ENCODE measurements at places on chromosomes 2 and 18. TPM values are rescaled to one million over a fixed set of nuclear protein-coding genes. Genes with fewer than 3 reads are reported as not detected.

DNA sequence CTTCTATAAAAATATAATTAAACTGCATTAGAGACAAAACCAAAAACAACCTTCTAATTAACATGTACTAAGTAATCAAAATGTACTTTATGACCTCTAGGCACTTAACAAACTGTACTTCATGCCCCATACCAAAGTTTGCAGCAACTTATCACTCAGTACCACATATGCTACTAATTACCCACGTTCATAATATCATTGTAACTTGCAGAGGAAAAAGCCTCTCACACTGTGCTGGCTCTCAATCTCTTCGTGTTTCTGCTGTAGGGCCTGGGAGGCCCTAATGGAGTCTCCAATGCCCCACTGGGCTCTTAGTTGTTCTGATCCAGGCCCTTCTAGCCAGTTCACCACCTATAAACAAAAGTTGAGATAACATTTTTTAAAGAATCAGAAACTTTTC is 82.1 kb upstream of the CCDC141 start:
- no peaks in the 10 kb centered on the region for H3K27me3 ChIP-seq
- no peak for DNase-seq
- H3K27ac ChIP-seq: no peak overlapping the region
- no peaks in the 10 kb centered on the region for H3K4me1 ChIP-seq
- H3K4me3 ChIP-seq: no peak overlapping the region

DNA sequence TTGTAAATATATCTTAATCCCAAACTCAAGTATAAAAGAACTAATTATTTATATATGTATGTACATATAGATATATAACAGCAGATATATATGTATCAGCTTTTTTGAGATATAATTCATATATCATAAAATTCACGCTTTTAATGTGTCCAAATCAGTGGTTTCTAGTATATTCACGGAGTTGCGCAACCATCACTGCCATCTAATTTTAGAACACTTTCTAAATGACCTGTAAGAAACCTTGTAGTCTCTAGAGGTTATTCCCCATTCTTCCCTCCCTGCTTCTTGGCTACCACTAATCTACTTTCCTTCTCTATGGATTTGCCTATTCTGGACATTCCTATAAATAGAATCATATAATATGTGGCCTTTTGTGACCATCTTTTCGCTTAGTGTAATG is 163.5 kb upstream of the TCF4 start:
- no peaks in the 10 kb centered on the region for H3K27me3 ChIP-seq
- no peak for DNase-seq
- no peak overlapping the region for H3K27ac ChIP-seq
- no peak overlapping the region for H3K4me3 ChIP-seq
- H3K36me3 ChIP-seq: no peaks in the 10 kb centered on the region

GRCh38 chr2:9802576-9802993 is 40.7 kb upstream of the TAF1B start:
- DNase-seq: peak; percentile 42
- no peaks in the 10 kb centered on the region for H3K27me3 ChIP-seq
- H3K36me3 ChIP-seq: no peaks in the 10 kb centered on the region
- H3K27ac ChIP-seq: peak overlapping the region; percentile 81

DNA sequence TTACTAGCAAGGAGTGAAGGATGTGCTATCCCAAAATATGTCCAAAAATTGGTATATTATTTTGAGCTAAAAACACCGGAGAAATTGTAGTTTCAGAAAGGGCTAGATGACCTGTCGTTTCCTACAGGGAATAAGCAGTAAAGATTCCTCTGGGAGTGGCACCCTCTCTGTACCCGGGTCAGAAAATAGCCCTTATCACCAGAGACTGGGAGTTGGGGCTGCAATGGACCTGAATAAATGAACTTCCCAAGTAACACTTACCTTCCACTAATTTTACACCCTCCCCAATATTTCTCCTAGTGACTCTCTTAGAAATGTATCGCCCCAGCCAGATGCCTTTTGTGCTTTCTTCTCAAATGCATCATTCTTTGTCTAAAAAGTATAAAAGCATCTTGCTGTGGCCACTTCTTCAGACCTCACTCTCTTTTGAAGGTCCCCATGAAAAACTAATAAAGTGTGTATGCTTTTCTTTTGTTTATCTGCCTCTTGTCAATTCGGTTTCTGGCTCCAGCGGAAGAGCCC is 734 bp upstream of the RMC1 start:
- no peak for DNase-seq
- H3K27ac ChIP-seq: peak overlapping the region; percentile 54
- peaks cover 11% of the 10 kb centered on the region for H3K4me1 ChIP-seq
- no peaks in the 10 kb centered on the region for H3K27me3 ChIP-seq
- H3K36me3 ChIP-seq: peaks cover 14% of the 10 kb centered on the region
- peak overlapping the region; percentile 85 for H3K4me3 ChIP-seq

GRCh38 chr2:120669121-120669952 is 66.3 kb upstream of the GLI2 start:
- peaks cover 9% of the 10 kb centered on the region for H3K4me1 ChIP-seq
- no peak overlapping the region for H3K27ac ChIP-seq
- H3K27me3 ChIP-seq: no peaks in the 10 kb centered on the region
- no peaks in the 10 kb centered on the region for H3K36me3 ChIP-seq
- peak; percentile 25 for DNase-seq

DNA sequence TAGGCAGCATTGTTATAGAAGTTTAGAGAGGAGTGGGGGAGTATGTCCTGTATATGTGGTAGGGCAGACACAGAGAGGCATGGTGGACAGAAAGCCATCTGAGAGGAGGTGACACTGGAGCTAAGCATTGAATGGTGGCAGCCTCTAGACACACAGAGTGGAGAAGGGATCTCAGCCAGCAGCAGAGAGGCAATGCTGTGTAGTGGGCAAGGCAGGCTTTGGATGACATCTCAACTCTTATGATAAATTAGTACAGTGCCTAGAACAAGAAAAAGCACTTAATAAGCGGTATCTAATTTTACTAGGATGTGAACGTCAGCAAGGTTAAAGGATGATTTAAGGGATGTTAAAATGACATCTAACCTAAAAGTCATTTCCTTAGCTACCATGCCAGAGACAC is 22.5 kb upstream of the CERS6 start:
- no peak overlapping the region for H3K4me3 ChIP-seq
- H3K4me1 ChIP-seq: no peaks in the 10 kb centered on the region
- no peak for DNase-seq
- H3K27me3 ChIP-seq: no peaks in the 10 kb centered on the region
- no peaks in the 10 kb centered on the region for H3K36me3 ChIP-seq

DNA sequence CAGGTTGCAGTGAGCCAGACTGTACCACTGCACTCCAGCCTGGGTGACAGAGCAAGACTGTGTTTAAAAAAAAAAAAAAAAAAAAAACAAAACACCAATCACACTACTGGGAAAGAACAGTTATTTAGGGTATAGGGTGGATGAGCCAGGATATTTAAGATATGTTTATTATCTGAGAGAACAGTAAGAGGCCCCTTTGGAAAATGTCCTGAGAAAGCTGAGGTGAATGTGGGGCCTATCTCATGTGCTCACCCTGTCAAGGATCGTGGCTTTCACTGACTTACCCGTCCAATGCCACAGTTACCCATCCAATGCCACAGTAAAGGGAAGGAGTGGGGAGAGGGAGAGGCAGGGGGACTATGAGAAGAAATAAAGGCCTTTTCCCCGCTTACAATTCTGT is 19.9 kb upstream of the ENOSF1 start:
- no peak overlapping the region for H3K4me3 ChIP-seq
- no peaks in the 10 kb centered on the region for H3K4me1 ChIP-seq
- no peak overlapping the region for H3K27ac ChIP-seq
- H3K36me3 ChIP-seq: peaks cover 14% of the 10 kb centered on the region
- DNase-seq: no peak
- no peaks in the 10 kb centered on the region for H3K27me3 ChIP-seq

DNA sequence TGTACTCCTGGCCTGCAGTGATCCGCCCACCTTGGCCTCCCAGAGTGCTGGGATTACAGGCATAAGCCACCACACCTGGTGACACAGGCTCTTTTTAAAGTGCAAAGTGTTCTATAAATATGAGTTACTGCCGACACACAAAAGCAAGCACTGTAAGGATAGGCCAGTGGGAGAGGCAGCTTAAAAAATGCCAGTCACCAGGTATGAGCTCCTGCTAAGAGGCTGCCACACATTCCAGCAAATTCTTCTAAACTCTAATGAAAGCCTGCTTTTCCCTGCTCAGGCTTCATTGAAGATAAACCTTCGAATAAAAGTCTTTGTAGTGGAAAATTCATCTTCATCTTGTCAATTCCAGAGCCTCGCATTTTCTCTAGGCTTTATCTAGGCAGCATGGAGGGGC is 203.0 kb upstream of the PID1 start:
- H3K36me3 ChIP-seq: no peaks in the 10 kb centered on the region
- H3K27me3 ChIP-seq: peaks cover 10% of the 10 kb centered on the region
- no peak overlapping the region for H3K4me3 ChIP-seq

DNA sequence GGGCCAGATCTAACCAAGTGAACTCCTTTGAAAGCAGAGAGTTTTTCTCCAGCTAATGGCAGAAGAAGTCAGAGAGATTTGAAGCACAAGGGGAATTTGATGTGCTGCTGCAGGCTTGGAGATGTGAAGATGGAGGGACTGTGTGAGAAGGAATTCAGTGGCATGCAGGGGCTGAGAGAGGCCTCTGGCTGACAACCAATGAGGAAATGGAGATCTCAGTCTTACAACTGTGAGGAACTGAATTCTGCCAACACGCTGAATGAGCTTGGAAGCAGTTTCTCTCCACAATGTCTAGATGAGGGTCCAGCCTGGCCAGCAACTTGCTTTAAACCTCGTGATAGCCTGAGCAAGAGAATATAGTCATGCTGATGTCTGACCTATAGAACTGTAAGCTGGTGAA is 224.1 kb upstream of the DPP10 start:
- no peaks in the 10 kb centered on the region for H3K27me3 ChIP-seq
- H3K4me1 ChIP-seq: no peaks in the 10 kb centered on the region
- no peaks in the 10 kb centered on the region for H3K36me3 ChIP-seq
- H3K27ac ChIP-seq: no peak overlapping the region
- no peak overlapping the region for H3K4me3 ChIP-seq

DNA sequence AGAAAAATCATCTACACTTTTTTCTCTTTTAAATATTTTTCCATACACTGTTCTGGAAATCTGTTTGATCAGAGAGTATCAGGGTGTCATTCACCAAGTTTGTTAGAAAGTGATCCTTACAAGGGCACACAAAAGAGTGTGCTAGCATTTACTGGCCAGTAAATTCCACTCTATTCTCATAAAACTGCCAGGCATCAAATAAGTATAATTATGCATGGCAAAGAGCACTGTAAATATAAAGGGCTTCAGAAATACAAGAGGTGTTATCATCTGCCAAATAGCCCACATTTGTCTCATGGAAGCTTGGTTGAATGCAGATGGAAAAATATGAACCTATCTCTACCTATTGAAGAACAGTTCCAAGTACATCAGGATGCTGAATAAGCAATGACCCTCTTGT is 847.3 kb upstream of the ACVR2A start:
- H3K27me3 ChIP-seq: no peaks in the 10 kb centered on the region
- H3K36me3 ChIP-seq: no peaks in the 10 kb centered on the region
- H3K4me1 ChIP-seq: no peaks in the 10 kb centered on the region
- no peak for DNase-seq

DNA sequence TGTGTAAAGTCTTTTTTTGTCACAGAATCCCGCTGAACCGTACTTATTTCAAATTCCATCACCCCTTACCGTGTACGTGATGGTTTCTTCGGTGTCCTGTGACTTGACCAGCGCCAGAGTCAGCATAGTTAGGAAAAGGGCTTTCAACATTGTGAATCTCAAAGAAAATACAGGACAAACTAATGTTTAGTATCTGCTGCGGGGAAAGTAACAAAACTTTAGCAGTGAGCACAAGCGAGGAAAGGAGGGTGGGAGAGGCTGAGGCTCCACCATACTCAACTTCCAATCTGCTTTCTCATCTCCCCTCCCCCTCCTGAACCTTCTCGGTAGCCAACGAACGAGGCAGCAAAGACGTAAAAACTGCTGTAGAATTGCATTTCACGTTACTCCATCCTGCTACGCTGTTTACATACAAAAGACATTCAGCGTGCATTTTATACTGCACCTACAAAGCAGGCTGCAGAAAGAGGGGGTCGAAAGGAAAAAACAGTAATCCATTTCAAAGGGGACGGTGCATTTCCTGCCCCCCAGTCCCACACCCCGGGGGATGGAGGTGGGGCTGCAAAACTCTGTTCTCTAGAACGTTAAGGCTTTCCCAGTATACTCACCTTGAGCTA is 1.2 kb downstream of the EFEMP1 start:
- peaks cover 21% of the 10 kb centered on the region for H3K4me1 ChIP-seq
- no peak for DNase-seq
- peaks cover 34% of the 10 kb centered on the region for H3K36me3 ChIP-seq
- H3K27me3 ChIP-seq: no peaks in the 10 kb centered on the region

DNA sequence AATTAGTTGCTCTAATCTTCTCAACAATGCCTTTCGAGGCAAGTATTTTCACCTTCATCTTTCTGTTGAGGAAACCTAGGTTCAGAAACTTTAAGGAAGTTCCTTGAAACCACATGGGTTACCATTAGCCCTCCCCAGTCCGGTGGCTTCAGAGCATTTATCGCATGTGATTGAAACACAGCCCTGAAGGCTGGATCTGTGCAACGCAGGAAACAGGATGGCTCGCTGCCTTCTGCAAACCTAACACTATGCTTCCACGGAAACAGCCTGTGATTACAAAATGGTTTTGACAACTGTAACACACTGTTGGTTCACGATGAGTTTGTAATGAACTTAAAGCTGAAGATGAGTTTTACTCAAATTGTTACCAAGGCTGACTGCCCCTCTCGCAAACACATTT is 68.5 kb downstream of the EPB41L3 start:
- 0 out of 2 replicates have a peak, but pooled peaks cover 2% of the 10 kb centered on the region for H3K27me3 ChIP-seq
- no peak overlapping the region for H3K4me3 ChIP-seq
- no peak for DNase-seq
- H3K4me1 ChIP-seq: no peaks in the 10 kb centered on the region

GRCh38 chr18:3889803-3890202 is 439.8 kb downstream of the TGIF1 start:
- no peaks in the 10 kb centered on the region for H3K4me1 ChIP-seq
- H3K36me3 ChIP-seq: no peaks in the 10 kb centered on the region
- no peak for DNase-seq
- H3K27ac ChIP-seq: no peak overlapping the region
- H3K4me3 ChIP-seq: no peak overlapping the region

Gene SPP2
- not detected for total RNA-seq

Gene TBC1D8
- 18.6 TPM for total RNA-seq

Gene LYG2
- total RNA-seq: not detected

Gene PJVK
- 0.08 TPM for total RNA-seq

Gene IL1RL1
- total RNA-seq: not detected

Gene WDR54
- total RNA-seq: 13.8 TPM
